ENCODE measurements at places on chromosomes 3 and 15. TPM values are rescaled to one million over a fixed set of nuclear protein-coding genes. Genes with fewer than 3 reads are reported as not detected.
A peak's percentile ranks its signal among the peaks of the same experiment; 100 is the strongest.

DNA sequence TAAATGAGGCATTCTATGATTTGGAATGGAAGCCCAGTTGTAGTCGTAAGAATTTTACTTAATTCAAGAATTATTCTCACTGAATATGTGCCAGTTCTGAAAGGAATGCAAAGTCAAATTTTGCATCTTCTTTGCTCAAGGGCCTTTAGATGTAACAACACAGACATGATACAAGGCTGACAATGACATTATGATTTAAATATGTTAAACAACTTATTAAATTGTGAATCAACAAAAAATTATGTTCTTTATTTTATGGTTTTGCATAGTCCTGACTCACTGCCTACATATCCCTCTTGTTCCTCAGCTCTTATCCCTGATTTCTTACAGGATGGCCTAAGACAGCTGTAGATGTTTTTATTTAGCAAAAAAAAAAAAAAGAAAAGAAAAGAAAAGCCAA is 170.9 kb upstream of the NR2E3 start:
- no peak for DNase-seq

DNA sequence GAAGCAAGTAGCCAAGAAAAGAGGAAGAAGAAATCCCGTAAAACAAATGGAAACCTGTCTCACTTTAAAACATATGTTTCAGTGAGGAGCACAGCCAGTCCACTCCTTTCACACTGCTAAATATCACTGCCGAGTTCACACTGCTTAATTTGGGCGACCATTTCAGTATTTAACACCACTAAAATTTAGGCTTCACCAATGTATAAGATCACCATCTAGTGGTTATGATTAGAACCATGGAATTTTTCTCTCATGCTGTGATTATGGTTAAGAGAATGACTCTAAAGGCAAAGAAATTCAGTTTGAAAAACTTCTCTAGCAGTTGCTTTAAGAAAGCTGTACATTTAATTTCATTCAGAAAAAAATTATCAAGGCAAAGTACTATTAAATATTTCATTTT is 16.6 kb downstream of the SLC4A7 start:
- peak; percentile 31 for DNase-seq

GRCh38 chr3:56415652-56416051 is 52.6 kb downstream of the ERC2 start:
- DNase-seq: no peak

- DNase-seq: no peak
Observed at GRCh38 chr3:16056217-16056616, 118.3 kb upstream of the GALNT15 start.

DNA sequence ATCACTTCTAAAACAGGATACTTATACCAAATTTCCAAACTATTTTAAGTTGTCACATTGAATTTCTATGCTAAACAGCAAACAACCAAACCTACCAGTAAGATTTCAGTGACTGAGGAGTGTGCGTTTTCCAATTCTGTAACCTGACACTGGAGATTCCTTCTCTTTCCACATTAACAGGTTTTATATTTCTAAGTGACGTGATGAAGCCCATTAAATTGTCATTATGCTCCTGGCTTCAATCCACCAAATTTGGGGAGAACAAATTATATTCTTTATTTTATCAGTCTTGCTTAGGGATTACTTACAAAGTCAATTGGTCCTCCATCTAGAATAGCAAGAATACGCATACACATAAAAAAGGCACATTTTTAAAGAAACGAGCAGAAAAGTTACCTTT is 764.8 kb upstream of the NR2F2 start:
- no peak for DNase-seq

DNA sequence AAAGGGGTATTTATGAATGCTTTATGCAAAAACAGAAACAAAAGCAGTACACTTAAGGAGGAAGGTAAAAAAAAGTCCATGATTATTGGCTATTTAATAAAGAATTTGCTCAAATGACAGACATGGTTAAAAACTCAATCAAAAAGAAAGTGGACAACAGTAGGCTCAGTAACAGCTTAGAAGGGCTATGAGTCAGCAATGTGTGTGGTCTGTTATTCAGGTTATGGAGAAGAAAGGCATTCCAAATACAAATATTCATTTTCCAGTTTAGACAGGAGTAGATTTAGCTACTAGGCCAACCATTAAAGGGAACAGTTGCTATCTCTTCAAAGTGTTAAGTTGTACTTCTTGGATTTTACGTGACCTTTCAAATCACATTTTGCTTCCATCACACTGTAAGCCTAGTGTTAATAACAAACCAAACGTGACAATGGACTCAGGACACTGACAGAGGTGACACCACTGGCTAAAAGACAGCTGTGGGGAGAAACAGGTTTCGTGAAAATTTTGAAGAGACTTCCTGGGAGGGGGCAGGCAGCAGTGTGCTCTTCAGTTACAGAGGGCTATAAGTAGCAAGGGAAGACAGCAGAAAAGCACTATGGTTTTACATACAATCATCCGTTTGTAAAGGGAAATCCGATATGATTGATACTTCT is 41.7 kb upstream of the MYO5C start:
- peak; percentile 21 for DNase-seq

- DNase-seq: no peak
Observed at GRCh38 chr3:46370839-46371518, at the start of gene CCR5. Gene CCR5 (plus strand): TSS chr3:46370946. CDS start chr3:46372903, 1,957 bp downstream.

GRCh38 chr15:40344217-40344616 is 3.5 kb upstream of the CCDC9B start:
- DNase-seq: no peak

DNA sequence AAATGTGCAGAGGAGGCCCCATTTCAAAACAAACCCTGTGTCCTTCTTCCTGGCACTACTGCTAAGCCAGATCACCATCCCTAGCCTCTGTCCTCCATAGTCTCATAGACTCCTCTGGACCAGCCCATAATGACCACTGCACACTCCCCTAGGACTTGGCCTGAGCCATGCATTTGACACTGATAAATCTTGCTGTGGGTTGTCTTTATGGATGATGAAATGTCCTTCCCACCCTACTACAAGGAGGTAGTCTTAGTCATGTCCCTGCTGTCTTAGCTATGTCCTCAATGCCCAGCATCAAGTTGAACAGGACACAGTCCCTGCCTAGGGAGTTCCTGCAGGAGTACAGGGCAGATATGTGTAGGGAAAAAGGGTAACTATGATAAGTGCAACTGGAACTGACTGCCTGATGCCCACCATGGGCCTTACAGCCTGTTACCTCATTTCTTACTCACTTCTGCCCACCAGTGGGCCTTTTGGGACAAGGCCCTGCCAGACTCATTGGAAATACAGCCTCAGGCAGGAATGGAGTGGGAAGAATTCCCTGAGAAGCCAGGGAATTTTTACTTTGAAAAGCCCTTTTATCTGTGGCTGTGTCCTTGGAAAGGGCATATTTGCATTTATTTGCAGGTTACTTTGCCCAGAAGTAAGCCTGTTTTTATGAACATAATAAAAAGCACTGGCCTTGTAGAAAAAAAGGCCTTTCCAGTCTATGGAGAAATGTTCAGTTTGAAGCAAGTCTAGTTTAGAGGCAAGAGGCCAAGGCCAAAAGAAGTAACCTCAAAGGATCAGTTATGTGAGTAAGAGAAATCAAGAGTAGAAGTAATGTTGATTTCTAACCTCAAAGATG is 199.6 kb upstream of the EIF1B start:
- DNase-seq: peak; percentile 71

DNA sequence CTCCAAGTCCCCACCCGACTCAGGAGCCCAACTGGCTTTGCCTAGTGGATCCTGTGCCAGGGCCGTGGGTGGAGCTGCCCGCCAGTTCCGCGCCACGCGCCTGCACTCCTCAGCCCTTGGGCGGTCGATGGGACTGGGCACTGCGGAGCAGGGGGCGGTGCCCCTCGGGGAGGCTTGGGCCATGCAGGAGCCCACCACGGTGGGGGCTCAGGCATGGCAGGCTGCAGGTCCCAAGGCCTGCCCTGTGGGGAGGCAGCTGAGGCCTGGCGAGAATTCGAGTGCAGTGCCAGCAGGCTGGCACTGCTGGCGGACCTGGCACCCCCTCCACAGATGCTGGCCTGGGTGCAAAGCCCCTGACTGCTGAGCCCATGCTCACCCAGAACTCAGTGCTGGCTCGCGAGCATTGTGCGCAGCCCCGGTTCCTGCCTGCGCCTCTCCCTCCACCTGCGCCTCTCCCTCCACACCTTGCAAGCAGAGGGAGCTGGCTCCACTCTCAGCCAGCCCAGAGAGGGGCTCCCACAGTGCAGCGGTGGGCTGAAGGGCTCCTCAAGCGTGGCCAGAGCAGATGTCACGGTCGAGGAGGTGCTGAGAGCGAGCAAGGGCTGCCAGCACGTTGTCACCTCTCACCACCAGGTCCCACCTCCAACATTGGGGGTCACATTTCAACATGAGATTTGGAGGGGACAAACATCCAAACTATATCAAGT is 122.7 kb downstream of the USP13 start:
- DNase-seq: no peak

GRCh38 chr15:65873256-65873655 is 4.0 kb downstream of the RAB11A start:
- no peak for DNase-seq

- no peak for DNase-seq
Observed at GRCh38 chr15:100350434-100351226, 8.9 kb upstream of the ADAMTS17 start.

- no peak for DNase-seq
Observed at GRCh38 chr3:132841621-132842020, 119.4 kb upstream of the NPHP3 start.

- no peak for DNase-seq
Observed at GRCh38 chr15:71055461-71055860, 59.8 kb upstream of the THSD4 start.

DNA sequence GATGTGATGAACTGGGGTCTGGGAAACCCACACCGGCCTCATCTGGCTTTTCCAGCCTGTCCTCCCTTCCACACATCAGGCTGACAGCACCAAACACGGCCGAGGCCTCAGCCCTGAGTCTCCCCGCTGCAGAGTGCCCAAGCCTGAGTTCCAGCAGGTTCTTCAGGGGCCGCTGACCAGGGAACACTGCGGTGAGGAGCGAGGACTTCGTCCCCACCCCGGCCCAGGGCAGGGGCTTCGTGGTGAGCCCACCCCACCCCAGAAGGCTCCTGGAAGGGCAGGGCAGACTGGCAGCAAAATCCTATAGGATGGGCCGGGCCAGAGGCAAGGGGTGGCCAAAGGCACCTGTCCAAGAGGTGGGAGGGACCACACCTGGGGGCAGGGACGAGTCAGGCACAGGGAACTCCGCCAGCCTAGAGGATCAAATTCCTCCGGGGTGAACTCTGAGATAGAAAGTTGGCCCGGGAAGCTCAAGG is at the start of gene SLC51A:
Gene SLC51A (plus strand): TSS at position 446 of the 476 bp plus-strand sequence. CDS start 179 bp downstream, outside the sequence.
- peak; percentile 82 for DNase-seq

DNA sequence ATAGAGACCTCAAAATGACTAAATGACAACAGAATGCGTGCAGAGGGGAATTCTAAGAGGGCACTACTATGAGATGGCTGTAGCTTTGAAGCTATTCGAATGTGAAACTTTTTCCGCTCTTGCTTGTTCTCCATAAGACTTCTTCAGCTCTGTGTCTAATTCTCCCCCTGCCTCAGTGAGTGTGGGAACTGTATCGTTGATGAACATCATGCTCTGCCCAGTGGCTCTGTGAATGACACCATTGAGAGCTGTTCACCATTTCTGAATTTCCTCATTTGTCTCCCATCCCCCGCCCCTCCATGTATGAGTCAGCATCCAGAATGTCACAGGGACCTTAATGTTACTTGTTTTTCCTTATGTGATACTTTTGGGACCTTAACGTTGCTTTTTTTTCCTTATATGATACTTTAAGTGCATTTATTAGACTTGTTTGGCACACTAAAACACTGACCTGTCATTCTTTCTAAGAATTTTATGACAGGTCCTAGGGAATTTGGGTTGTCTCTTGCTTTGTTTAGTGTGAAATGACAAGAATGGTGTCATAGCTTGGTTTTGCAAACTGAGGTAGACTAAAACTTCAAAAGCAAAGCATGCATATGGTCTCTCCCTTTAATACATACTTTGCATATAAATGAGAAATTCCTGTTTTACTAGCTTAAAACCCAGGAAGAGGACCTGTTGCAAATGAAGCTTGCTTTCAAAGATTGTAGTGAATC is 99.6 kb downstream of the FNDC3B start:
- no peak for DNase-seq

DNA sequence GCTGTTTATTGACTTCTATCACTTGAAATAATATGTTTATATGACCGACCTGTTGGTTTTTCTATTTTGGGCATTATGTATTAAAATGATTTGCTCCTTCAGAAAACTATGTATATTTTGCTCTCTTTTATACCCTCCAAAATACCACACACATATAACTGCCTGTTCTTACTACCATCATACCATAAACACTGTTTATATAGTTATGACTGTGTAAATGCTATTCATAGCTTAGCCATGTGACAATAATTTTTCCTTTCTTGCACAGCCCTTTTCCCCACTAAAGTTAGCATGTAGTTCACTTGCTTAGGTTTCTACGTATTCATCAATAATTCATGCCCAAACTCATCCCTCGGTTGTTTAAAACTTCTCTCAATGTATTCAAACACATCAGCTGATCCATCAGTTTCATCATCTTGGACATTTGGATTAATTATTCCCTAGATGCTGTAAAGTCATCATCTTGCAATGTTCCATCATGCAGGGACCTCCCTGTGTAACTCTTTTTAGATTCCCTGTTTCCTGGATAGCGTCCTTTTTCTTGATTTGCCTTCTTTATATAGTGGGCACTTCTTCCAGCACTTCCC is 8.2 kb upstream of the RYK start:
- no peak for DNase-seq

DNA sequence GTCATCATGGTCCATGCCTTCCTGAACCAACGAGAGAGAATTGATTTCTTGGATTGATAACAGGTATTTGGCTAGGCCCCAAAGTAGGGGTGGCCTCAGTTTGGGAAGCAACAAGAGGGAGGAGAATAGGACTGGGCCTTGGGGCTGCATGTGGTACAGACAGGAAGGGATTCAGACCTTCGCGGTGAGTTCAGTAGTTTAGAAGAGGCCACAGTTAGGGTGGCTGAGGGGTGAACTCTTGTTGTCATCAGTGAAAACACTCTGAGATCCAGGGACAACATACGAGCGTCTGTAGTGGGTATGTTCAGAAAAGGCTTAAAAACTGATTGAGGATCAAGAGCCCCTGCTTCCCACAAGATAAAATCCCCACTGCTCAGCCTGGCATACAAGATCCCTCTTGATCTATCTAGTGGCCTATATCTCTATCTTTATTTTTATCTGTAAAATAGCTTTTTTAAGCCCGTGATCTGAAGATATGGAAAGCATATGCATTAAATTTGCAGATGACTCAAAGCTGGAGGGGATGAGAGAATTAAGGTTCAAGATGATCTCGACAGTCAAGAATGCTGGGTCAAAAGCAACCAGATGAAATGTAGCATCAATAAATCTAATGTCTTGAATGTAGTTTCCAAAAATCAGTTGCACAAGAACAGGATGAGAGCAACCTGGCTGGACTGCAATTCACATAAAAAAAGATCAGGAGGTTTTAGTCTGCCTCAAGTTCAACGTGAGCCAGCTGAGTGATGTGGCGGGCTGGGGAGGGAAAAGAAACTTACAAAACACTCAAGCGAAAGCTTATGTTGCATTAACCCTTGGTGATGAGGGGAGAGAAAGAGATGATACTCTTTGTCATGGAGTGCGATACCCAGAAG is 221.1 kb upstream of the TLE3 start:
- no peak for DNase-seq

The CIP2A gene
- polyA plus RNA-seq: 48.1 TPM

The BCL2A1 gene
- polyA plus RNA-seq: 0.28 TPM

The CPN2 gene
- polyA plus RNA-seq: 0.10 TPM

The CPEB1 gene
- 5.2 TPM for polyA plus RNA-seq

The C3orf85 gene
- not detected for polyA plus RNA-seq

The EBLN2 gene
- 4.7 TPM for polyA plus RNA-seq

The ERICH6 gene
- polyA plus RNA-seq: 0.19 TPM

The ASB14 gene
- polyA plus RNA-seq: 0.38 TPM

The SPESP1 gene
- polyA plus RNA-seq: not detected

The SPPL2A gene
- 14.0 TPM for polyA plus RNA-seq

The SLC25A36 gene
- 113 TPM for polyA plus RNA-seq

Measured in GM23338 (cell line).